Fibroblast of the aortic adventitia (primary cell): ENCODE measurements at places on chromosomes 5 and 9. TPM values are rescaled to one million over a fixed set of nuclear protein-coding genes. Genes with fewer than 3 reads are reported as not detected.

SARDH gene
- 0.18 and 2.9 TPM in 2 replicates for total RNA-seq

TMEM38B gene
- total RNA-seq: 17.7 and 36.0 TPM in 2 replicates

CDKN2B gene
- total RNA-seq: 16.0 and 35.8 TPM in 2 replicates

TMEM232 gene
- total RNA-seq: 4.7 and 5.2 TPM in 2 replicates

NTRK2 gene
- total RNA-seq: 3.3 and 9.7 TPM in 2 replicates

SFXN1 gene
- 15.9 and 74.7 TPM in 2 replicates for total RNA-seq

GDA gene
- total RNA-seq: 0.90 TPM in 1 of 2 replicates, not detected in the other

ZNF879 gene
- 3.9 and 5.2 TPM in 2 replicates for total RNA-seq

C5orf58 gene
- total RNA-seq: not detected in 2 replicates

EQTN gene
- not detected in 2 replicates for total RNA-seq

FOXD4L4 gene
- total RNA-seq: 0.09 TPM in 1 of 2 replicates, not detected in the other

PCDHB14 gene
- 0.45 and 0.74 TPM in 2 replicates for total RNA-seq

ZNF454 gene
- total RNA-seq: 0.18 and 3.0 TPM in 2 replicates

FOXD4 gene
- total RNA-seq: 0.27 TPM in 1 of 2 replicates, not detected in the other

SLC45A2 gene
- total RNA-seq: 0.09 TPM in 1 of 2 replicates, not detected in the other

DYNC2I2 gene
- 42.8 and 65.7 TPM in 2 replicates for total RNA-seq

KDM3B gene
- total RNA-seq: 47.1 and 89.5 TPM in 2 replicates

GOLM1 gene
- total RNA-seq: 53.5 and 72.0 TPM in 2 replicates

IFNE gene
- total RNA-seq: 4.5 and 18.3 TPM in 2 replicates

FREM1 gene
- total RNA-seq: 0.45 and 0.49 TPM in 2 replicates

SVEP1 gene
- 50.2 and 101 TPM in 2 replicates for total RNA-seq

C5orf63 gene
- total RNA-seq: 4.0 and 6.3 TPM in 2 replicates

LCN2 gene
- not detected in 2 replicates for total RNA-seq

SPATA31A1 gene
- total RNA-seq: not detected in 2 replicates

TGFBI gene
- total RNA-seq: 169 and 227 TPM in 2 replicates

ARAP3 gene
- 2.6 and 6.2 TPM in 2 replicates for total RNA-seq

SLC46A2 gene
- not detected in 2 replicates for total RNA-seq

NR6A1 gene
- total RNA-seq: 1.2 TPM in 1 of 2 replicates, not detected in the other

GFI1B gene
- total RNA-seq: not detected in 2 replicates

RGS7BP gene
- 0.72 and 1.1 TPM in 2 replicates for total RNA-seq

KCNN2 gene
- total RNA-seq: not detected in 2 replicates

PPP2R2B gene
- 1.6 TPM in 1 of 2 replicates, not detected in the other for total RNA-seq

PCDHGA2 gene
- 2.5 and 3.9 TPM in 2 replicates for total RNA-seq

NPR3 gene
- 2.8 and 23.7 TPM in 2 replicates for total RNA-seq

PCDHB2 gene
- 0.36 and 0.82 TPM in 2 replicates for total RNA-seq

SPDL1 gene
- 43.7 and 105 TPM in 2 replicates for total RNA-seq

IL13 gene
- total RNA-seq: not detected in 2 replicates

PCDHA1 gene
- total RNA-seq: 0.09 TPM in 1 of 2 replicates, not detected in the other

KCNIP1 gene
- total RNA-seq: not detected in 2 replicates

EDIL3 gene
- total RNA-seq: 48.1 and 248 TPM in 2 replicates

PPIP5K2 gene
- 32.1 and 71.9 TPM in 2 replicates for total RNA-seq

C9orf153 gene
- total RNA-seq: 0.41 and 0.45 TPM in 2 replicates

CAVIN4 gene
- total RNA-seq: 1.4 TPM in 2 replicates

FRRS1L gene
- total RNA-seq: 0.08 and 0.18 TPM in 2 replicates

GRIA1 gene
- 1.2 TPM in 1 of 2 replicates, not detected in the other for total RNA-seq

MCIDAS gene
- not detected in 2 replicates for total RNA-seq

ADAMTS6 gene
- total RNA-seq: 40.8 and 64.9 TPM in 2 replicates

WDR31 gene
- 0.33 and 2.4 TPM in 2 replicates for total RNA-seq

BHMT2 gene
- total RNA-seq: 5.0 and 6.8 TPM in 2 replicates

ICE1 gene
- total RNA-seq: 28.9 and 34.6 TPM in 2 replicates

CCL21 gene
- not detected in 2 replicates for total RNA-seq
